ENCODE measurements at places on chromosomes 3 and 15. TPM values are rescaled to one million over a fixed set of nuclear protein-coding genes. Genes with fewer than 3 reads are reported as not detected.

ERICH6 gene
- not detected for total RNA-seq

DNA sequence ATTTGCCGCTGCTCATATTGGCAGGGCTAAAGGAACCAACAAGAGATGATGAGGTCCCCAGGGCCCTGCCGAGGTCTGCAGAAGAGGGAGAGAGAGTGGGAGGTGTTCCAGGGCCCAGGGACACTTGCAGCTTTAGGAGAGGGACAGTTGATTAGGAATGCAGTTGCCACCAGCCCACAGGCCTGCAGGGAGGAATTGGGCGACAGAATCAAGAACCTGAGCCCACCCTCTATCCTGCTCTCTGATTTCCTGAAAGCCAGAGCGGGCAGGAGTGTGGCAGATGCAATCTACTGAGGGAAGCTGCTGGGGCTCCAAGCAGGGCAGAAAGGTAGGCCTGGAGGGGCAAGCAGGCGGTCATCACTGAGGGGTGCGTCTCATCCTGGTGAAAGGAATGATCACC is 12.1 kb upstream of the PRR23E start:
- no peaks in the 10 kb centered on the region for H3K27me3 ChIP-seq
- no peaks in the 10 kb centered on the region for H3K4me1 ChIP-seq
- no peak overlapping the region for H3K27ac ChIP-seq
- no peak for DNase-seq
- H3K36me3 ChIP-seq, result no peaks in the 10 kb centered on the region

- no peak overlapping the region for H3K4me3 ChIP-seq
- DNase-seq, result no peak
- peak overlapping the region; percentile 5 for H3K27ac ChIP-seq
- H3K4me1 ChIP-seq, result peaks cover 39% of the 10 kb centered on the region
- no peaks in the 10 kb centered on the region for H3K27me3 ChIP-seq
- H3K36me3 ChIP-seq, result no peaks in the 10 kb centered on the region
Observed at GRCh38 chr3:112857526-112857925, 10.9 kb upstream of the CD200R1L start.

DNA sequence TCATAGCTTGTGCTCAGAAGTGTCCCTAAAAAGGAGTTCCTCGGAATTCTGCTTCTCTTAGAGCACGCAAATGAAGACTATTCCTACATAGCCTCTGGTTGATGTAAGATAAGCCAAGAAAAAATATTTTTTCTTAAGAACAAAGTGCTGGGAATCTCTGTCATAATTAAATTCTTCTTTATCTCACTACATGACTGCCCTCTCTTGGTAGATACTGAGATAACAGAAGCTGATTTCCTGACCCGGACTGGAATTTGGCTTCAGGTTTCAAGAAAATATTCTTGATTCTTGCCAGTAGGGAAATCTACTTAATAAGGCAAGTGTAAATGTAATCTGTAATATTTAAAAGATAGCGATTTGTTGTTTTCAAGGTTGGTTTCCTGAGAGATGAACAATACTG is 31.3 kb upstream of the SETMAR start:
- H3K27me3 ChIP-seq, result no peaks in the 10 kb centered on the region
- H3K4me1 ChIP-seq, result peaks cover 11% of the 10 kb centered on the region
- H3K4me3 ChIP-seq, result no peak overlapping the region
- no peak overlapping the region for H3K27ac ChIP-seq
- H3K36me3 ChIP-seq, result no peaks in the 10 kb centered on the region

- no peaks in the 10 kb centered on the region for H3K4me1 ChIP-seq
- no peaks in the 10 kb centered on the region for H3K36me3 ChIP-seq
- no peak overlapping the region for H3K4me3 ChIP-seq
- no peaks in the 10 kb centered on the region for H3K27me3 ChIP-seq
- DNase-seq, result no peak
Observed at GRCh38 chr3:94336046-94336753, 273.3 kb downstream of the NSUN3 start.

DNA sequence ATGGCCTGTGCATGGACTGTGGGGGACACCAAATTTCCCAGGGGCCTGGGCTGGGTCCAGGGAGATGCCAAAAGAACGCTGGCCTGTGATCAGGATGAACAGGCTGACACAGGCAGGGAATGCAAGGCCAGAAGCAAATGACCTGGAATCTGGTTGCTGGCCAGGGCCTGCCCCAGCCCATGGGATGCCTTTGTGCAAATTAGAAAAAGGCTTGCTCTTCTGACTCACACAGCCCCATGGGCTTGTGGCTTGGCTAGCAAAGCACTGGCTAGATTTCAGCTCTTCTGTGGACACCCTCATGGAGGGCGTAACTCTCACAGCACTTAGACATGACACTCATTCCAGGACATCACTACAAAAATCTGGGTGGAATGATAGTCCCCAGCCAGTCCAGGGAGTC is 356.0 kb downstream of the SHQ1 start:
- no peak for DNase-seq
- H3K4me3 ChIP-seq, result no peak overlapping the region
- H3K4me1 ChIP-seq, result no peaks in the 10 kb centered on the region
- no peak overlapping the region for H3K27ac ChIP-seq
- no peaks in the 10 kb centered on the region for H3K36me3 ChIP-seq

DNA sequence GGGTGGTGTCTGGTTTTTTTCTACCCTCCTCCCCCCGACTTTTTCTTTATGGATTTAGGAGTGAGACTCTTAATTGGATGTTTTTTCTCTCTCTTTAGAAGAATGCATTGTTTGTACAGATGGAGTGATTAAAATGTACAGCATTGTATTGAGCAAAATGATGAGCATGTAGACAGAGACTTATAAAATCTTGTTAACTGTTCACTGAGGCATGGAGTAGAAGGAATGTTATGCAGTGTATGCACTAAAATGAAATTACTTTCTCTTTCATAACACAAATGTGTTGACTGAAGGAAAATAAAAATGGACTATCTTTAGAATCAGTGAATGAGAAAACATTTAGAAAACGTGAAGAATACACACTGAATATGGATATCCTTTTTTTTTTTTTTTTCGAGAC is 39.8 kb downstream of the ZFAND6 start:
- no peak overlapping the region for H3K4me3 ChIP-seq
- H3K4me1 ChIP-seq, result no peaks in the 10 kb centered on the region
- no peak overlapping the region for H3K27ac ChIP-seq
- DNase-seq, result no peak

RPP14 gene
- total RNA-seq, result 15.1 TPM
